ENCODE measurements at places on chromosomes 3 and 15.

DNA sequence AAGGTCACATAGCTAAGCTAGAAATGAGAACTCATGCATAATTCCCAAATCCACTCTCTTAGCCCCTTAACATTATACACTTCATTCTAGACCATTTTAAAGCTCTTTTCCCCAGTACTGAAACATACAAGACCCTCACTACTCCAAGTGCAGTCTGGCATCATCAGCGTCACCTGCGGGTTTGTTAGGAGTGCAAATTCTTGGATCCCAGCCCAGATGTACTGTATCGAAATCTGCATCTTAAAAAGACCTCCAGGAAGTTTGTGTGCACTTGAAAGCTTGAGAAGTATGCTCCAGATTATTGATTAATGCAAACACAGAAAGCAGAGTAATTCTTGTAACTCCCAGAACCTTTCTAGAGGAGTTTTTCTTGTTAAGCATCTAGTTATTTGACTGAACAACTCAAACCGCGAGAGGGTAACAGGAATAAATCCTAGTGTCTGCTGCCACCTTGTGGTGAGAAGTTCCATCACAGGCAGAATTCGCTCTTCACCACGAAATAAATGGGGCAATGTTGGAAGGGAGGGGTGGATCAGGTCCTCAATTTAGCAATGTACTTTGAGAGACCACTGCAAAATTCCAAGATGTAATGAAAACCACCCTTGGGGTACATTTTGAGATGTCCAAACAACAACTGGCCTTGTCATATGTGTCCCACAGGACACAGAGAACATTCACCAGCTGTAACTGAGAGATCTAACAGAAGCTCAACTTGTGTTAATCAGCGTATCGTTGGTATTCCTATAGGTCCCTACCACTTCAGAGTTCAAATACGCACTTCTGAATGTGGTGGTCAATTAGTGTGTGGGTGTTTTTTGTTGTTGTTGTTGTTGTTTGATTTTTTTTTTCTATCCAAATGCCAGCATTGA, 583 bp upstream of the C3orf49 start:
- peak; percentile 33 for DNase-seq

GRCh38 chr3:50623840-50624474, 7.0 kb downstream of the MAPKAPK3 start:
- no peak for DNase-seq

- DNase-seq: no peak
Measured at GRCh38 chr15:66955001-66955516, 110.3 kb upstream of the SMAD3 start.

DNA sequence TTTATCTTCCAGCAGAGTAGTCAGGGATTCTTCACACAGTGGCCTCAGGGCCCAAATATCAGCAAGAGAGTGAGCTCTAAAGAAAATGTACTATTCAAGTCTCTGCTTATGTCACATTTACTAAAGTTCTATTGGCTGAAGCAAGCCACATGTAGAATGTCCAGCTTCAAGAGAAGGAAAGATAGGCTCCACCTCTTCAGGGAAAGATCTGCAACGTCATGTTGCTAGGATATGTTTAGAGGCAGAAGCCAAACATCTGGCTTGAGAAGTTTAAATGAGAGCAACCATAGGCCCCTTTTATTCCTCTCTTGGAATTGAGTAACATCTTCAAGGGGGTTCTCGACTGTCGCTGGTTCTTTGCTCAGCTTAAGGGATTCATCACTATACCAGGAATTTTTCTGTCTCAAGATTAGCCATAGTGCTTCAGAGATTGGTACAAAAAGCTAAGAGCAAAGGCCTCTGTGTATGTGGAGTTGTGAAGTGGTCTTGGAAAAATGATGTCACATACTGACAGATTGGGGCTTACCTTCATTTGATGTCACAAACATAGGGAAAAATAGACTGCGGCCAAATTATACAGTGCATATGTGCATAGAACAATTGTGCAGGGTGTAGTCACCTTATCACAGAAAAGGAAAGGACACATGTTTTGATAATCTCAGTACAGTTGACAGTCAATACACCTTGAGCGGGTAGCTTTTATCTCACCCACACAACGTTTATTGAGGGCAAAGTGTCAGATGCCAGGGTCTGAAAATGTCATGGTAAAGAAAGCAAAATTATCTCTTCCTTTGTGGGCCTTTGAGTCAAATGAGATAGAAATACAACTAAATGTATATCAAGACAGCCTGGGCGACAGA, 11.3 kb upstream of the THRB start:
- DNase-seq: no peak

- no peak for DNase-seq
Measured at GRCh38 chr15:26662283-26662682, 110.6 kb downstream of the GABRB3 start.

DNA sequence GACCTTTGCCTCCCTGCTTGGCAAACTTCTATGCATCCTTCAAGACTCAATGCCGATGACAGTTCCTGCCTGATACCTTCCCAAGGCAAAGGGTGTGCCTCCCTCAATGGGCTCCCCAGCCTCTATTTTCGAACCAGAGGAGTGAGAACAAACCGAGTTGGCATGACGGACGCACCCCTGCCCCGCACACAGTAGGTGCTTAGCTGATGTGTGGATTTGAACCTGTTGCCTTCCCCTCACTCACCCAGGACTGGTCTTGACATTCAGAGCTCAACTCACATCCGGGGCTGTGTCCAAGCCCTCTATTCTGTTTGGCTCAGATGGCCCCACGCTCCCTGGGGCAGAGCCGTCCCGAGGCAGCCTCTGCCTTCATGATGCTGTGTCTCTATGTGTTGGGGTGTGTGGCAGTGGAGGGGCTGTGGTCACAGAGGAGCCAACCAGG, 52.2 kb upstream of the SLC6A11 start:
- DNase-seq: no peak

DNA sequence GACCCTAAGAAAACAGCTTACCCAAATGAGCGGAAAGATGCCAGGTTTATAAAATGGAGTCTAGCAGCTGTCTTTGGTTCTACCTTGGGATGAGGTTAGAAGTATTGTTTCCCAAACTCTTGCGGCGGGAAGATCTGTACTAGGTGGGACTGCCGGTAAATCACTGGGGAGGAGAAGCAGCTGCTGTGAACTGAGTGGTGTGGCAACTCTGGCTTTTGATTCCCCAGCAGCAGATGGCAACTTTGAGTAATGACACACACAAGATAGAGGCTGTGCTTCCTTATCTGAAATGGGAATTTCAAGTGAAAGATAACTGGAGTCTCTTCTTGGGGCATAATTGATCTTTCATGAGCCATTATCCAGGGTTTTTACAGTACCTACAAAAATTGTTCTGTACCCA, 184.9 kb downstream of the ATG7 start:
- DNase-seq: no peak

- DNase-seq: no peak
Measured at GRCh38 chr15:93154666-93155065, 65.7 kb upstream of the RGMA start.

DNA sequence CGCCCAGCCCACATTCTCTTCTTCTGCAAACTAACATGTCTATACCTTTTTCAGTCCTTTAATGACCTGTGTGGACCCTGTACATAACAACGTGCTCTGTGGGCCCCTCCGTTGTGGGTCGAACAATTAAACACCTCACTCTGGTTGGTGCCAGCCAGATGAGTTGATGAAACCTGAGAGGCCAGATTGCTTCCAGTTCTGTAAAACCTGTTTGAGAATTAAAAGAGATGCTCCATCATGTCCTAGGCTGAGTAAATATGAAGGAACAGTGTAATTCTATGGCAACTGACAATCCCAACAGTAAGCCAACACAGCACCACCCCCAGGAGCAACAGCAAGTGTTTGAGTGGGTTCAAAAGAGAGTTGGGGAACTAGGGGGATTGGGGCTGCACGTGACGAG, 5.7 kb upstream of the THBS1 start:
- DNase-seq: no peak

- no peak for DNase-seq
Measured at GRCh38 chr15:85892232-85892631, 97.5 kb upstream of the KLHL25 start.

- DNase-seq: no peak
Measured at GRCh38 chr3:172189987-172190603, 150.7 kb downstream of the FNDC3B start.

DNA sequence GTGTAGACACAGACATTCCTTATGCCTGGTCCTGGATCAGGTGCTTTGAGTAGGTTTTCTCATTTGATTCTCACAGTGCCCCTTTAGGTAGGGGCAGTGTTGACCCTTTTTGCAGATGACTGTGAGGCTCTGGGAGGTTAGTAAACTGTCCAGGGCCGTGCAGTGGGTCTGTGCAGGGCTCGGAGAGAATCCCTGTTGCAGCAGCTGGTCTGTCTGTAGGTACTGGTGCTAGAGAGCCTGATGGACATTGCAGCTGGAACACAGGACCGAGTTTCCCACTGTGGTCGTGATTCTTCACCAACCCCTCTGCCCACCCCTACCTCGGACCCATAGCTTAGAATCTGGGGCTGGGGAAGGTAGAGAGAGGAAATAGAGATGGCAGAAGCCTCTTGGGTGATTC, 51.8 kb downstream of the CHCHD6 start:
- DNase-seq: no peak

- DNase-seq: no peak
Measured at GRCh38 chr3:127069814-127070440, 87.0 kb downstream of the PLXNA1 start.

DNA sequence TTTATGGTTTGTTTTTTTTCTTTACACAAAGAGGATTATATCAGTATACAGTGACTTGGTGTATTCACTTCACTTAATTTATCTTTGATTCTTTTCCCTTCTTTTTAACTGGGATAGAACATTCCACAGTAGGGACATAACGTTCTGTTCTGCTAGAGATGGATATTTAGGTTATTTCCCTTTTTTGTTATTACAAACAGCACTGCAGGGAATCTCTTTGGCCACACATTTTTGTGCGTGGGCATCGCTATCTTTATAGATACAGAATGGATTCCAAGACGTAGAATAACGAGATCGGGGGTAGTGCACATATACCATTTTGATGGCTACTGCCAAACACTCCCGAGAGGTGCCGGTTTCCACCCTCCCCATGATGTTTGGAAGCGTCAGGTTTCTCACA, 44.8 kb downstream of the PXYLP1 start:
- DNase-seq: no peak

- DNase-seq: no peak
Measured at GRCh38 chr3:156957715-156958114, 131.6 kb downstream of the LEKR1 start.

DNA sequence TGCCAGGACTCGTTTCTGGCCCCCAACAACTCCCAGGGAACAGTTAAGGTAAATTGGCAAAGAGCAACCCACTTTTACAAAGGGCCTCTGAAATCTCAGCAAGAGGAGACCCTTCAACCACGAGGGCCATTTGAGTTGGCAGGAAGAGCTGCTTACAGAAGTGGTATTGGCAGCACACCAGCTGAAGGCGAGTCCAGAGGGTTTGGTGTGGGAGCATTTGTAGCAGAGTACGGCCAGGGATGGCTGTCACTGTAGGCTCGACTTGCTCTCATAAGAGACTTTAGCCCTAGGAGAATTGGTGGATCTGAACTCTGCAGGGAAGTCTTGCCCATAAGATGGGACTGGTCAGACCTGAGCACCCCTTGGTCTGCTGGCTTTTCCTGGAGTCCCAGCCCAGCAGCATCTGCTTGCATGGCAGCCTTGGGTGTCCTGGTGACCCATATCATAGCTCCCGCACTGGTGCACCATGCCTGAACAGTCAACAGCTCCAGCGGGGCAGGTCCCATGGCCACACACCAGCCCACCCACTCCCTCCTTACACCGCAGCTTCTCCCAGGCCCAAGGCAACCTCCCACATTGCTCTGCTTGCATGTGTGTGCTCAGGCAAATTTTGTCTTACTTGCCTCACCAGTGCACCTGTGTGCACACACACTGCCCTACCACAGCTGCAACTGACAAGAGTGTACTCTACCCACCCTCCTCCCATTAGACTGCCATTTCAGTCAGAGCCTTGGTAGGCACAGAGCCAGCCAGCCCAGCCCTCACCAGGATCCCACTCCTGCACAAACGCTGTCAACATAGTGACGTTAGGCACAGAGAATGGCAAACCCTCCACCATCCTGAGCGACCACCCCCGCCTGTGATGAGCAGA, 861.6 kb upstream of the DPPA4 start:
- no peak for DNase-seq

DNA sequence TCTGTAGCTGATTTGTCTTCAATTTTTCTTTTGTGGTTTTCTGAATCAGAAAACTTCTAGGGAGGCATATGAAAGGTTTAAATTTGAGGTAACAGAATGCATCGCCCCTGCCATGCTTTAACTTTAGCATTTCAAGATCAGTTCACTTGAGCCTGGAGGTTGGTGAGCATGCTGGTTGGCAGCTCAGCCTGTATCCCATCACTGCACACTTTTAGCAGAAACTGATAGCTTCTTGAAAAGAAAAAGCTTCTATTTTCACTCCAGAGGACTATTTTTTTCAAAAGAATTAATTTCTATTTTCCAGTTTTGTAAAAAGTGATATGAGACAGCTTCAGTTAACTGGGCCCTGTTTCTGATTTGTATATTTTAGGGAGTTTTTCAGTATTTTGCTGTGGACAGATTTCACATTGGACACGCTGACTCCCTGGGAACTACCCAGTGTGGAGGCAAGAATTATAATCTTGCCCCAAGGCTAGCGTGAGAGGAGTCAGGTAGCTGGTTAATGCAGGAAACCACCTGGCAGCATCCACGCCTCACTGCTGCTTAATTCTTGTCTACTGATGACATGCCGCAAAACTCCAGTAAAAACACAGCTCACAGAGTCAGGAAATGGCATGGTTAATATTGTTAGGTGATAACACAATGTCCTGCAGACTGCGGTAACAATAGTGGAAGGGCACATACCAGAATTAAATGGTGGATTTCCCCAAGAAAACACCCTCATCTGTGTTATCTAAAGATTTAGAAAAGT, 71.4 kb downstream of the DUT start:
- DNase-seq: no peak

DNA sequence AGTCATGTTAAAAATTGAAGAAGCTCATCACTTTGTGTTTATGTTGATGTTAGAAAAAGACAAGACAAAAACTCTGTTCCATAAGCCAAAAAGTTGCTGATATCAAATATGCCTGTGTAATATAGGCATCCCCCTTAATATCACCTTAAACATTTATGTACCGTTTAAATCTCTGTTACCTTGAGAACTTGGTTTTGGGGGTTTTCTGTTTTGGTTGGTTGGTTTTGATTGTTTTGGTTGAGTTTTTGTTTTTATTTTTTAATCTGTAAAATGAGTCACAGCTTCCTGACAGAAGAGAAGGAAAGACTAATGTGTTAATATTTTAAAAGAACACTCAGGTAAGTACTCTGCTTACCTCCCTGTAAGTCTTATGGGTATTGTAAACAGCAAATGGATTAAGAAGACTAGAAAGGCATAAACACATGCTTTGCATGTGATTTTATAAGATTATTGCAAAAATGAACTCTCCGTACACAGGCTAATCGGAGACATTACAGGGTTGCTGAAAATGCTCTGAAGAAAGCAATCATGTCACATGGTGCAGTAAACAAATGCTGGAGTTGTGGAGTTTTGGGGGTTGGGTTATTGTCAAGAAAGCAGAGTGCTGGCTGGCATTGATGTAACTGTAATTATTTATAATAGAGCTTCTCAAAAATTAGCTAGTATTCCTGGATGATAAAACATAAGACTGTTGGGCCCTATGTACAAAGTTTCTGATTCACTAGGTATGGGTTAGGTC, 69.5 kb upstream of the MBNL1 start:
- DNase-seq: no peak
